ENCODE measurements at places on chromosomes 5 and 9. TPM values are rescaled to one million over a fixed set of nuclear protein-coding genes. Genes with fewer than 3 reads are reported as not detected.

SLC9A3 gene
- 0.51 TPM for total RNA-seq

FBLL1 gene
- total RNA-seq, result 3.9 TPM

MAMDC4 gene
- total RNA-seq, result 4.6 TPM

ITGA2 gene
- total RNA-seq, result 50.1 TPM

DNA sequence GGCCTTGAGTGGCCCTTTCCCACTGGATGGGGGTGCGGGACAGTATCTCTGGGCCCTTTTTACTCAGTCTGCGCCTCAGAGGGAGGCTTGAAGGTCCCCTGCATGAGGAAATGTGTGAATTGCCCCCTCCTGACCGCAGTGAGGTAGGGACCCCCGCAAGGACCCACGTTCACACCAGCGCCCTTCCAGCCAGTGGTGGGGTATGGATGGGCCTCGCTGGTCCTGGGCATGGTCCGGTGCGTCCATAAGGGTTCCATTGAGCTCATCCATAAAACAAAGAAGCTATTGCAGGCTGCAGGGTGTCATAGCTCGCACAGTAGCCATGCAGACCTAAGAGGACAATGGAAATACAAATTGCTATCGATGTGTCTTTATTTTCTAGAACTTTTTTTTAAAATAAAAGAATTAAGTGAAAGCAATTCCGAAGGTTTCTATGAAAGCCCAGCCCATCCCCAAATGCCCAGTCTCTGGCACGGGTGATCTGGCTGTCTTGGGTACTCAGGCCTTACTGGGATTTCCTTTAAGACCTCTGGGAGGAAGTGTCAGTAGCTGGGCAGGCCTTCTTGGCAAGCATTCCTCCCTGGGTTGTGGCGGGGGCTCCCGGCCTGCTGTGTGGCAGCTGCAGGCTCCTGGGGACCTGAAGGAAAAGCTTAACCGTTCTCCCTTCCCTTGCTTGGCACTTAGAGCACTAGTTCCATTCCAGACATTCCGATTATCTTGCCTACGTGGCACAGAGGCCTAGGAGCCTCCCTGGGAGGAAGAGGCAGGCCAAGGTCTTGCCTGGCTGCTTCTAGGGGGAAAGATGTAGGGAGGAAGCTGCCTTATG, 1.5 kb upstream of the SEMA5A start:
- DNase-seq, result peak; percentile 75

DNA sequence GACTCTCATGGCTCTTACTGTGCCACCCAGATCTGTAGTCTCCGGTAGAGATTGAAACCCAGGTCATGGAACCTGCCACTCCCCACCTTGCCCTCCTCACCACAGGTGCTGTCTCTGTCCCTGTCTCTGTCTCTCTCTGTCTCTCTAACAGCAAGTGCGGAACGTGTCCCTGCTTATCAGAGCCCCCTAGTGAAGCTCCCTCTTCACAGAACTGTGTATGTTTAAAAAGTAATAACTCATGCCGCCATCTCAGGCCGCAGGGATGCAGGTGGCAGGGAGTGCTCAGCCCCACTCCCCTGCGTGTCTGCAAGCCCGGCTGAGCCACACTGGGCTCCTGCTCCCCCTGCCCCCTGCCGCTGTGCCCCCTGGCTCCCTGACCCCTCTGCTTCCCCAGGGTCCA, 43.8 kb downstream of the UNC5A start:
- DNase-seq, result no peak

- DNase-seq, result peak; percentile 94
These were observed 130.3 kb upstream of the TARS1 start for GRCh38 chr5:33310451-33310850.

DNA sequence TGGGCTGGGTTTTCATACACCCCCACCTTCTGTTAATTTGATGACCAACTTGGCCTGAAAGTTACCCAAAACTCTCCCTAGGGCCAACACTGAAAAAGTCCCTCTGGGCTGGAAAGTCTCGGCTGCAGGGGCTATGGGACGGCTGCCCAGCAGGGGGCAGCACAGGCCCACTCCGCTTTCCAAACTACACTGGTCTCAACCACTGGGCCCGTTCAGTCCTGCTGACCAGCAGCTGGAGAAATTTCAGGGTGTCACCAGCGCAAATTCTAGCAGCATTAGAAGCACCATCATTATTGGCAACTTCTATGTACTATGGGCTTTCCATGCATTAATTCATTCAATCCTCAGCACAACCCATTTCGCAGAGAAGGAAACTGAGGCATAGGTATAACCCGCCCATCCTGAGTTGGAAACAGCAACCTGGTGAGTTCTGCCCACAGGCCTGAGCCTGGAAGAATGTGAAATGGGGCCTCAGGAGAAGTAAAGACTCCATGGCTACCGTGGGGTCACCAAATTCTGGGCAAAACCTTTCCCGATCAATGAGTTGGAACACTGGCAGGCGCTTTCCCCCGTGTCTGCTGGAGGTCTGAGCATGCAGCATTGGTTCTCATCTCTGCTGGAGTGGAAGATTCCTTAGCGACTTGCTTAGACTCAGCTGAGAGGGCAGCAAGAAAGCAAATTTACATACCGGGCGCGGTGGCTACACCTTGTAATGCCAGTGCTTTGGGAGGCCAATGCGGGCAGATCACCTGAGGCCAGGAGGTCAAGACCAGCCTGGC, 9.7 kb downstream of the ORM2 start:
- peak; percentile 51 for DNase-seq

DNA sequence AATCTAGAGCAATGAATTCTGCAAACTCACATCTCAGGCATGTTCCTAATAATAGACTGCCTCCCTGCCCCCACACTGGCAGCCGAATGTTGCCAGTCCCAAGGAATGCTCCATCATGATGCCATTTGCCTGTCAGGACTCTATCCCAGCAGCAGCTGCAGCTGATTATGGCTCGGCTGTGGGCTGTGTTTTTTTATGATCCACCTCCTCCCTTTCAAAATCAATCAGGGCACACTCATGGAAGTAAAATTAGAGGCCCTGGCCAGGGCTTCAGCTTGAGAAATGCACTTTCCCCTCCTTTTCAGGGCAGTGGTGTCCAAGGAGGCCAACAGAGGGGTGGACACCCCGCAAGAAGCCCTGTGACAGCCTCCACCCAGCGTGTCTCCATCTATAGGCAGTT, 176.7 kb upstream of the S1PR3 start:
- peak; percentile 97 for DNase-seq

DNA sequence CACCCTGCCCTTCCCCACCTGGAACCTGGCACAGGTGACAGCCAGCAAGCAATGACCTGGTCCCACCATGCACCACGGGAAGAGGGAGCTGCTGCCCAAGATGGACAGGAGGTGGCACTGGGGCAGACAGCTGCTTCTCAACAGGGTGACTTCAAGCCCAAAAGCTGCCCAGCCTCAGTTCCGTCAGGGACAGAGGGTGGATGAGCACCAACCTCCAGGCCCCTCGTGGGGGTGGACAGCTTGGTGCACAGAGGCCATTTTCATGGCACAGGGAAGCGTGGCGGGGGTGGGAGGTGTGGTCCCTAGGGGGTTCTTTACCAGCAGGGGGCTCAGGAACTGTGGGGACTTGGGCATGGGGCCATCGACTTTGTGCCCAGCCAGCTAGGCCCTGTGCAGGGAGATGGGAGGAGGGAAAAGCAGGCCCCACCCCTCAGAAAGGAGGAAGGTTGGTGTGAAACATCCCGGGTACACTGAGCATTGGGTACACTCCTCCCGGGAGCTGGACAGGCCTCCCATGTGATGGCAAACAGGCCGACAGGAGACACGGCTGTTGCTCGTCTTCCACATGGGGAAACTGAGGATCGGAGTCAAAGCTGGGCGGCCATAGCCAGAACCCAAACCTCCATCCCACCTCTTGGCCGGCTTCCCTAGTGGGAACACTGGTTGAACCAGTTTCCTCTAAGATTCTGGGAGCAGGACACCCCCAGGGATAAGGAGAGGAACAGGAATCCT, 1.9 kb downstream of the CEL start:
- no peak for DNase-seq

- peak; percentile 42 for DNase-seq
These were observed 16.1 kb downstream of the IFNE start for GRCh38 chr9:21465859-21466518.

Measured in fibroblast of lung (primary cell).